Spleen (tissue), 13 donors: ENCODE measurements at places on chromosomes 1 and 21. TPM values are rescaled to one million over a fixed set of nuclear protein-coding genes. Genes with fewer than 3 reads are reported as not detected.

DNA sequence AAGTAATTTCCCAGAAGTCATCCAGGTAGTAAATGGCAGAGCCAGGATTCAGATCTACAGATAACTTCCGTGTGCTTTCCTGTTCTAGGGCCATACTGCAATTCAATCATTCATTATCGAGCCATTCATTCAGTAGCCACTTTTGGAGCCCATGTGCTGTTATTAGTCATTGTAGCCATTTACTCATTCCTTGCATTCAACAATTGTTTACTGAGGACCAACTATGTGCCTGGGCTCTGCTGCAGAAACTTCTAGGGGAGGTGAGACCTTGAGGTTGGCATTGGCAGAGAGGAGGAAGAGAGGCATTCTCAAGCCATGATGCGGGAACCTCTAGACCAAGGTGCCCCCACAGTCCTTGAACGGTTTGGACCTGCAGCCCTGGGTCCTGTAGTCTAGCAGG, 27.9 kb downstream of the EPHB2 start:
- DNase-seq, result no peak

DNA sequence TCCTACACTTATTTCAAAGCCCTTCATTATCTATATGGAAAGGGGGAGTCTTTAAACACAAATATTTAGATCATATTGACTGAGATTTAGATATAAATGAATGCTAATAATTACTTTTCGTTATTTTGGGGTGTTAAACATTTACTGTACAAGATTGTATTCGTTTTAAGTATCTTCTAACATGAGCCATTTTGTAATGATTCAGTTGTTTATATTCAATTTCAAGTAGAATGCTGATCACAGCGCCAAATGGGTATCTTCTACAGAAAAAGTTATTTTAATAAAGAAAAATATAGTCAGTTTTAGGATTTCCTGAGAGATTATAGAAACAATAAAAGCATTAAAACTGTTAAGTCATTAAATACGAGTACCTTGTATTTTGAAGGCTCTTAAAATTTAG, 104.5 kb upstream of the HNRNPU start:
- DNase-seq, result no peak

GRCh38 chr1:45057542-45057941, 45.5 kb downstream of the UROD start:
- no peak for DNase-seq

DNA sequence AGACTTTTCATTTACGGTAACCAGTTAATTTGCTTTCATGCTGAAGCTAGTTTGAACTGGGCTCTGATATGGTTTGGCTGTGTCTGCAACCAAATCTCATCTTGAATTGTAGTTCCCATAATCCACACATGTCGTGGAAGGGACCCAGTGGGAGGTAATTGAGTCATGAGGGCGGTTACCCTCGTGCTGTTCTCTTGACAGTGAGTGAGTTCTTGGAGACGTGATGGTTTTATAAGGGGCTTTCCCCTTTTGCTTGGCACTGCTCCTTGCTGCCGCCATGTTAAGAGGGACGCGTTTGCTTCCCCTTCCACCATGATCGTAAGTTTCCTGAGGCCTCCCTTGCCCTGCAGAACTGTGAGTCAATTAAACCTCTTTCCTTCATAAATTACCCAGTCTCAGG, 10.3 kb upstream of the FHAD1 start:
- DNase-seq, result no peak

DNA sequence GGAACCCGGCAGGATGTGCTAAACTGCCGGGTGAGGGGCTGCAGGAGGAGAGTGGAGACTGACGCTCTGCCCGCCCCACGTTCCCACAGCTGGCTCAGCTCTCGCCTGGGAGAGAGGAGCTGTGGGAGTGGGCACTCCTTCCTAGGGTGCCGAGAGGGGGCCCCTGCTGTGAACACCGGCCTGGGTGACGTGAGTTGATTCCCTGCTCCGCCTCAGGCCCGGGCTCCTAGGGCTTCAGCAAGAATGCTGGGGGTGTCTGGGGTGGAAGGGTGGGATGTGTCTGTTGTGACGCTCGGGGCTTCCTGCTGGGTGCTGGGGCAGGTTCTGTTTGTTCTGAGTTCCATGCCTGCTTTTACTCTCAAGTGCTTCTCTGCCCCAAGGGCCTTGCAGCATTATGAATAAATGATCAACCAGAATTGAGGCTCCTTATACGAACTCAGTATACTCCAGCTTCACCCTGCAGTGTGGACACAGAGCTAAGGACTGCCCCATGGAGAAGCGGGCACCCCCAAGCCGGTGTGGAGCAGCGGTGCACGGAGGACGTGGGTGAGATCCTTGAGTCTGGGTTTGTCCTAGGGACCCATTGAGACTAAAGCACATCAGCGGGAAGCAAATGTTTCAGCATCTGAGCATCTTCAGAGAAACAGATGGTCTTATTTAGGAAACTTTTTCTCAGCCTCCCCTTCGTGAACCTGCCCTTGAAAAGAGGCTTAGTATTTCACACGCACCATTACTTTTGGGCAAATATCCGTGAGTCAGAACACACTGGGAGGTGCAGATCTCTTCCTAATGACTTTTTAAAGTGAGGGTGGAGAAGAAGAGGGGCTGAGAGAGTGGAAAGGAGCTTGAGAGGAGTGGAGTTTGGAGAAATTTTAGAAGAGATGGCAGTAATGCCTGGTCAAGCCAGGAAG, 41.7 kb downstream of the SYT6 start:
- DNase-seq, result no peak

GRCh38 chr1:116325922-116326321, 47.1 kb upstream of the ATP1A1 start:
- no peak for DNase-seq

GRCh38 chr1:53975861-53976260, 29.7 kb downstream of the LRRC42 start:
- no peak for DNase-seq

DNA sequence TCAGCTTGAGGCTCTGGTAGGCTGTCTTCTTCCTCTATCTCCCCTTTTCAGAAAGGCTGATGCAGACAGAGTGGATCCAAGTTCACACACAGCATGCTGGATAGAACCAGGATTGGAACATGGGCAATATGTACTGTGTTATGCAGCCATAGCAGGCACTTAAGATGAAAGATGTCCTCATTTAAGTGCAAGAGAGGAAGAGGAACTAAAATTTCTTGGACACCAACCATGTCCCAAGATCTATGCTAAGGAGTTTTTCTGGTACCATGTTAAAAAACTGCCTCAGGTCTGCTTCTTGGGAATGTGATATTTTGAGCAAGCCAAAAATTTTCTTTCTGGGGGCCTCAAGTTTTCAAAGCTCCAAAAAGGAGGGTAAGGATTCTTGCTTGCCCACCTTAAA, 1.2 kb downstream of the SDHB start:
- no peak for DNase-seq

DNA sequence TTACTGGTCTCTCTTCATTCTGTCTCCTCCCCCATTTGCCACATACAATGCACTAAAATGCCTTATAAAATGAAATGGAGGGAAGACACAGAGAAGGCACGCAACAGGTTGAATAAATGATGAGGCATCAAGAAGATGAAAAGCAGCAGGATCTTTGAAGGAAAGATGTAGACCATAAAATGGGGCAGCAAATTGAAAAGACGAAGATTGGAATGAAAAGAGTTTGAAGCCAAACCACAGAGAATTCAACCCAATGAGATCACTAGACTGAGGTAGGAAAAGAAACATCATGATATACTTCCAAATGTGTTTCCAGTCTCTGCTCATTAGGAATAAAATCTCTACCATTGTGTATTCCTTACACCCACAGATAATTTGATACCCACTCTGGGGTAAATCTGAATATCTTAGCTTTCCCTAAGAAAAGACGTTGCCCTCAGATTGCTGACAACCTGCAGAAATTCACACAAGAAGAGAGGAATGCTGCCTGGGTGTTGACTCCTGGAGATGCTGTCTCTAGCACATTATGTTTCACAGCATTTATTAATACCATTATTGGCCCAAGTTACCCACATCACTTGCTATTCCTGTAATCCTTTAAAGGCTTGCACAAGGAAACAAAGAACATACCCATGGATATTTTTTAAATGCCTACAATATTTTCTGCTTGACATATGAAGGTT, 230.9 kb downstream of the LTN1 start:
- no peak for DNase-seq

GRCh38 chr1:25538191-25538767, 5.1 kb upstream of the LDLRAP1 start:
- peak; percentile 10 for DNase-seq

GRCh38 chr1:94727846-94728715, 92.1 kb upstream of the SLC44A3 start:
- no peak for DNase-seq

- no peak for DNase-seq
These were observed 36.0 kb upstream of the GPR37L1 start for GRCh38 chr1:202086579-202087350.

DNA sequence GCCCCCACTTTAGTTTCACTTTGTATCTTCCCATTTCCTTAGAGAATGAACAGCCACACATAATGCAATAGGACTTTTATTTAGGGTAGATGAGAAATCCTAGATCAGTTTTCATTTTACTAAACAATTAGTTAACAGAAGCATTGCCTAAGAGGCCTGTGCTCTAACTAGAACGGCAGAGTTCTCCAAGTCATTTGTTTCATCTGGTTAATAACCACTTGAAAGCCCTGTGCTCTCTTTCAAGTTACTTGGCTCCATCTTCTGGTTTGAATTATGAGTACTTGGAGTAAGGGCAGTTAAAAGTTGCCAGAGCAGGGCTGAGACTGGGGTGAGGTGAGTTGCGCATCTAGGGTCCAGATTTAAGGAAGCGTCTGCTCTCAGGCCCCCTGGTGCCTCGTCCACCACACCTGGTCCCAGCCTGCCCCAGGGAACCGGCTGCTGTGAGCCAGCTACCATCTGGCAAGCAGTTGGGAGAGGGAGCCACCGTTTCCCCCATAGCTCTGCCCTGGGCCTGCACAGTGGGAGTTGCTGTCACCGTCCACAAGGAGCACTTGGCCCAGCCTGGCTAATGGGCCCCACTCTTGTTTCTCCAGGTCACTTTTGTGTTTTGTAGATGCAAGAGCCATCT, 18.1 kb upstream of the SLC44A3 start:
- peak; percentile 82 for DNase-seq

- peak; percentile 23 for DNase-seq
These were observed 2.8 kb downstream of the FOXD2 start for GRCh38 chr1:47440599-47441081.

DNA sequence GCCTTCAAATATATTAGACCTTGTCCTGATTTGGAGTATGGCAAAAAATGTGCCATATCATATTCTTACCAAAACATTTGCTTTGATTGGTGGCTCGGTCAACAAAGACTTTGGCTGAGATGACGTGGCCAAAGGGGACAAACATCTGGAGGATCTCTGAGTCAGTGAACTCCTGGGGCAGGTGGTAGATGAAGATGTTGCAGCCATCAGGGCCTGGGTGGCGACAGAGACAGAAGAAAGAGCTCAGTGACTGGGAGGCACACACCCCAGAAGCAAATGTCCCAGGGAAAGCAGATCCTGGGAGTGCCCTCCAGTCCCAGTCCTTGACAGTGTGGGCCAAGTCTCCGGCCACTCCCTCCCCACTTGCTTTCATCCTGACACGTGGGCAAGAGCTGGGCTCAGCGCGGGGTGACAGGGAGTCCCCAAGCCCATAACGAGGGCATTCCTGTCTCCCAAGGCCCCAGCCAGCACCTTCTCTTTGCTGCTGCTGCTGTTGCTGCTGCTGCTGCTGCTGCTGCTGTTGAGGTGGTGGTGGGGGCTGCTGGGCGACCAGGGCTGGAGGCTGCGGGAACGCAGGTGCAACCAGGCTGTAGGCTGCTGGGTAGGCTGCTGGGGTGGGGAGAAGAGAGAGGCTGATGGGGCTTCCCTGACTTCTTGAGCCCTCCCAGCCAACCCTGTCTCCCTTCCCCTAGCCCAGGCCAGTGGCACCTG, 10.7 kb downstream of the CELF3 start:
- no peak for DNase-seq

DNA sequence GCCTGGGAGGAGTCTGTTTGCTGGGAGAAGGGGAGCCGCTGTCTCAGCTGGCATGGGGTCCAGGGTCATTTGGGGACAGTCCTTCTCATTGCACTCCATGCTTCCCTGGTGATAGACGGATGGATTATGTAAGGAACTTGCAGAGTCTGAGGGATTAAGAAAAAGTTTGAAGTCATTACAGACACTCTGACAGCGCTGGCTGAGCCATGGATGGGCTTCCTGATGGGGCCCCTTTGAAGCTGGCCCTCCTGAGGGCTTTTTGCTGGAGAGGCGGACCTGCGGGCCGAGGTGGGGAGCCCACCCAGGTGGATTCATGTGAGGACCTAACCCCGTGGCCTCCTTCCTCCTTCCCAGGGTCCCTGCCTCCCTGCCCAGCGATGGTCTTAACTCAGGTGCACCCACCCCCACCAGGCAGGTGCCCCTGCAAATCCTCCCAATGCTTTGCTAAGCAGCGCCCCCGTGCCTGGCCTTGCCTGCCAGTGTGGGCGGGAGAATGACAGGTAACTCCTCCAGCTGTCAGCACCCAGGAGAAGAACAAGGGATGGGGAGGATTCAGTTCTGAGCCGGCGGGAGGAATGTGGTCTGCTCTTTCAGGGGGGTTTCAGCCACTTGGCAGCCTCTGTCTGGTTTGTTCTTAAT, 24.2 kb upstream of the C1orf174 start:
- DNase-seq, result peak; percentile 49

- no peak for DNase-seq
These were observed 35.5 kb upstream of the HHAT start for GRCh38 chr1:210293171-210293607.

DNA sequence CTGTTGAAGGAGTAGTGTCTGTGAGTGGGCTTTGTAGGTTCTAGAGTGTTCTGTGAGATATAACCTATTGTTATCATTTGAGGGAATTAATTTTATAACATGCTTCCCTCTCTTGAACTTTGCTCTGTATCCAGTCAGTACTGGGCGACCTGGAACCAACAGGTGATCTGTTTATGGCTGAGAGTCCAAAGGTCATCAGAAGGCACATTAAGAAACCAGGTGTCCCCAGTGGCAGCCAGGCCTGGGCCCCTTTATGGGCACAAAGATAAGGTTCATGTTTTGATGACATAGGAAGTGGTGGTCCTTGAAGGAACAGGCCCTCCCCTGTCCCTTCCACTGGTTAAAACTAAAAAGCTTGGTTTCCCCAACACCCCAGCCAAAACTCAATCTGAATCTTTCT, 61.1 kb downstream of the FHAD1 start:
- no peak for DNase-seq

- DNase-seq, result no peak
These were observed 18.2 kb upstream of the STMN1 start for GRCh38 chr1:25924454-25924853.

- DNase-seq, result no peak
These were observed 9.7 kb upstream of the PRDX6 start for GRCh38 chr1:173467426-173467825.

- DNase-seq, result no peak
These were observed 31.4 kb downstream of the SLC44A3 start for GRCh38 chr1:94851571-94851970.

- DNase-seq, result no peak
These were observed 317.0 kb downstream of the PAPPA2 start for GRCh38 chr1:176779992-176780328.

The NHLH1 gene
- total RNA-seq, result 0.32 TPM

The RGS18 gene
- total RNA-seq, result 35.2 TPM

The CD1C gene
- total RNA-seq, result 51.6 TPM

The GJA8 gene
- total RNA-seq, result not detected

The CACHD1 gene
- total RNA-seq, result 14.4 TPM

The USH2A gene
- not detected for total RNA-seq

The OPTC gene
- not detected for total RNA-seq

The TCEA3 gene
- total RNA-seq, result 10.0 TPM

The BNIPL gene
- total RNA-seq, result 1.3 TPM

The GPR52 gene
- total RNA-seq, result 5.3 TPM

The DNAH14 gene
- 5.3 TPM for total RNA-seq

The S100A3 gene
- 0.44 TPM for total RNA-seq

The ELOVL1 gene
- 61.2 TPM for total RNA-seq

The ID3 gene
- 96.2 TPM for total RNA-seq
